Stimulated activated CD8-positive, alpha-beta memory T cell treated with anti-CD3 and anti-CD28 coated beads, Interleukin-7, amount 100 ng/mL, for 1 hour (primary cell): ENCODE measurements at places on chromosomes 2 and 18.
A peak's percentile ranks its signal among the peaks of the same experiment; 100 is the strongest.

DNA sequence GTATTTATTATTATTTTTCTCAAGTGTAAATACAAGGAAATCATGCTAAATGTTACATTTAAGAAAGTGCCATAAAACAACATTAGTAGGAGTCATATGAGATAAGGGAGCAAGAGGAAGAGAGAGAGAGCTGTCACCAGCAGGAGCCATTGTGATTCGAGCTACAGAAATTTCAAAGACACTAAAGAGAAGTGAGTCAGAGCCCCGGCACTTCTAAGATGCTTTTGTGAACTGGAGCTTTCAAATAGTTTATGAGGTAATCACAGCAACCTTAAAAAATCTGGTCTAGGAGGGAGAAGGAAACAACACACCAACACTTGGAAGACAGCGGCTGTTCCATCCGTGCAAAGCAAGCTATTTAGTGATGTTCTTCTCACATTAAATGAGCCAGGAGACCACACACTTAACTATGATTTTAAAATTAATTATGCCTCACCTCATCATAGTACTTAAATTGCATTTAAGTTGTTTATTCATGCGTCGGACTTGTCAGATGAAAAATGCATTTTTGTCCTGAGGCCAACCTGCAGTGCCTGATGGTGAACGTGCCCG, 382.7 kb upstream of the SALL3 start:
- DNase-seq, result no peak

GRCh38 chr2:12032975-12033374, 286.5 kb downstream of the LPIN1 start:
- DNase-seq, result no peak

GRCh38 chr2:71938659-71939587, 208.7 kb downstream of the CYP26B1 start:
- no peak for DNase-seq

GRCh38 chr2:71282493-71282892, 49.1 kb upstream of the ZNF638 start:
- DNase-seq, result no peak

- DNase-seq, result no peak
Observed at GRCh38 chr2:96895746-96896651, 26.1 kb upstream of the SEMA4C start.

DNA sequence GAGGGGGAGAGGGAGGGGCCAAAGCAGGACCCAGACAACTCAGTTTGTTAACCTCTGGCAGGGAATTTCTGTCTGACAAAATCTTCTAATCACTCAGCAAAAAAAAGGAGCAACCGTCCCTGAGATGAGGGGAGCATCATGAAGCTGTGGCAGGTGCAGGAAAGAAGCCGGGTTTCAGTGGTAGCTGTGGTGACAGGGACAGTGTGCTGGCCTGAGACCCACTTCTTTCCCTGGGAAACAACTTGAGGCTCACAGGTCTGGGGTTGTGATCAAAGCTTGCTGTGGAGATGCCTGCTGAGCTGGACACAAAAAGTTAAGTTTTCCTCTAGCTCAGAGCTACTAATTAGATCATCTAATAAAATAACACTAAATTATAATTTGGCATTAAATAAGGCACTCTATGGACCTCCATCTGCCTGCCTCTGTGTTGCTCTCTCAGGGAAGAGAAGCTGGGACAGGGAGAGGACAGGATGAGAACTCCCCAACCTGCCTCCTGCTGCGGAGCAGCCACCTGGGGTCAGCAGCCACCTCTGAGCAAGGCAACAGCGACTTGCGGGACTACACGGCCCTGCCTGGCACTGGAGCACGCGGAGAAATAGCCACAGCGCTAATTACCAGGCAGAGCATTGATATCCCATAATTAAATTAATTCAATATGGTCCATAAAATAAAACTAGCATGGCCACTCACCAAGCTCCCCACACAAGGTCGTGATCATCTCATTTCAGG, 104.6 kb upstream of the TEX51 start:
- DNase-seq, result no peak

DNA sequence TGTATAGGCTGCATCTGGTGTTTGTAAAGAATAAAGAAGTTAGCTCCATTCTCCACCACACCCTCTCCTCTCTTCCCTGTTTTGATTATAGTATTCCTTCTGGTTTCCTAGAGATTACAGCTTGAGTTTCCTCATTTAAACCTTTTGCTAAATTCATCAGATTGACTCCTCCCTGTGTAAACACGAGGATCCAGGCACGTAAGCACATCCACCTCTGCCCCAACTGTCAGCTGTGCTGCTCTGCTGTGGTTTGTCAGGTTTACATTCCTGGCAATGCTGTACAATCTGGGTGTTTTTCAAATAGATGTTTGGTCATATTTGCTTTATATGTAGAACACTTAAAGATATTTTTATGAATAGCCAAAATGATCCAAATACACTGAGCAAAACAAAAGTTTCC, 302.8 kb downstream of the PTGR3 start:
- DNase-seq, result no peak

DNA sequence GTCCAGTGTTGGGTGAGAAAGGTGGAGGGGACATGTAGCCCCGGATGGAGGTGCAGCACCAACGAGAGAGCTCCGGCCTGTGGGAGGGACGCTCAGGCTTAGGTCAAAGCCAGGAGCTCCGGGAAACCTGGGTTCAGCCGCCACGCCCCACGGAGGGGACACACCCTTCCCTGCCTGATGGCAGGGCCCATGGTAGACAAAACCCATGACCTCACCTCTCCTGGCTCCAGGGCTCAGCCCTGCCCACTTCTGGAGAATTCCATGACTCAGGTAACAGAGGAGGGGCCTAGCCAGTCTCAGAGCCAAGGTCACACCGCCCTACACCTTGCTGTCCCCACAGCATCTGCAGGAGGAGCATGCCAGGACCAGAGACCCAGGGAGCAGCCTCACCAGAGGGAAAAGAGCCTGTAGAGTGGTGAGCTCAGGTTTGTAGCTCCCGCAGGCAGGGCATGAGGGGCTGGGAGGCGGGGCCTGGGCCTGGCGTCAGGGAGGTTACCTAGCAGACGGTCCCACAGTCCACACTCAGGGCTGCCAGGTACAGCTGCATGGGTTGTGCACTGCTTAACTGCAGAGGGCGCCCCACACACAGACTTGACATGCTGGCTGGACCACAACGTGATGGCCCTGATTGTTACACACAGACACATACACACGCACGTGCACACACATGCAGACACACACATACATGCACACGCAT, 70.8 kb upstream of the SMAD7 start:
- DNase-seq, result no peak

DNA sequence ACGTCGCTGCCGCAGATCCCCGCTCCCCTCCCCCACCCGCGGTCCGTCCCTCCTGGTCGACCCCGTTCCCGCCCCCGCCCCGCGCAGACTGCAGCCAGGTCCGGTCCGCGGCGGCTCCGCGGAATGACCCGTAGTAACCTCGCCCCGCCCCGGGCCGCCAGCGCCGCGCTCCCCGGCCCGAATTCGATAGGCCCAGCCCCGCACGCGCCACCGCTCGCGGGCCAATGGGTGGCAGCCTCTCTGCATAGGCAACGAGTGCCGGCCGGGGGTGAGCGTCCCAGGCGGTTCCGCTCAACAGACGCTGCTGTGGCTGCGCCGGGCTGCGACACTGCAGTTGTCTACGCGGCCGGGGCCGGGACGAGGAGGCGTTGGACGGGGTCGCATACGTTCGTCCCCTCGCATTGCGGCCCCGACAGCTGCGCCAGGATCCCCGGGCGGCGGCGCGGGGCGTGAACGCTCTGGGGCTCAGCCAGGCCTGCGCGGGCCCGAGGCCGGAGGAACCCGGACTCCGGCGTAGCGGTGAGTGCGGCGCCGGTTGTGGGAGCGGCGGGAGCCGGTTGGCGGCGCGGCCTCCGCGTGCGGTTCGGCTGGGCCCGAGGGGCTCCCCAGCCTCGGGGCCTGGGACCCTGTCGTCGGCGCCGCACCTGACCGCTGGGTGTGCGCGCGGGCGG, at the start of gene ACSL3:
TSS of gene ACSL3 (plus strand) at position 297 of the 671 bp plus-strand sequence. CDS start 47,737 bp downstream, outside the sequence.
- DNase-seq, result peak; percentile 73

DNA sequence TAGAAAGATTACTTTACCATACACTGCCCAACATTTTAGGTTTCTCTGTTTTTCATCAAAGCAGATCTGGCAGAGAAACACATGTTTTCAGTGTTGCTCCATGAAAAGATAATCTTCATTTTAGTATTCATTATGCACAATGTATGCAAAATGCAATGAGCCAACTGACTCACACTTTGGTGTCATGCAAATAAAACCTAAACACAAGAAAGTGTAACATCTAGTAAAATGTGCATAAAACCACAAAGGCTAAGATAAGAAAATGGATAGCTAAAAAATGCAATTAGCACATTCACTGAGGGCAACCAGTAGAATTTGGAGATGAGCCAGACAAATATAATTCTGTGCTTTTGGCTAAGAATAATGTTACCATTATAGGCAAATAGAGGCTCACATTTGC, 203.5 kb upstream of the UBE2E3 start:
- no peak for DNase-seq

DNA sequence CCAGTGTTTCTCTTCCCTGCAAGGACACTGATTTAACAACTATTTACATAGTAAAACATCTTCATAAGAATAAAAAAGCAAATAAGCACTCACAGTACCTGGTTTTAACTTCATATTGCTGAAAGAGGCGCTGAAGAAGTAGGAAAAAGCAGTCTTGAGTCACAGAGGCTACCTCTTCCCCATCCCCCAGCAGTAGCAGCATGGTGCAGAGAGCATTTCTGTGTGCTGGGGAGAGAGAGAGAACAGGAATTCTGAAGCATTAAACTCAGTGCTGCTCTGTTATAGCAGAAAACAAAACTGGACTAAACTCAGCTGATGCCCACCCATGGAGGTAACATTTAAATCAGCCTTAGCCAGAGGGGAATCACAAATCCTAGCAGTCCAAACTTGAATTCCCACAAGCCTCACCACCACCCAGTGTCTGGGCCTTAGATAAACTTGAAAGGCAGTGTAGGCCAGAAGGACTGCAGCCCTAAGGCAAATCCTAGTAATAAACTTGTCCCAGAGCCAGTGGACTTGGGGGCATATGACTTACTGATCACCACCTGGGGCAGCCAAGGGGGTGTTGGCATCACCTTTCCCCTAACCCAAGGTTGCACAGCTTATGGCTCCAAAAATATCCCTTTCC, 321.8 kb upstream of the CWC22 start:
- DNase-seq, result no peak

DNA sequence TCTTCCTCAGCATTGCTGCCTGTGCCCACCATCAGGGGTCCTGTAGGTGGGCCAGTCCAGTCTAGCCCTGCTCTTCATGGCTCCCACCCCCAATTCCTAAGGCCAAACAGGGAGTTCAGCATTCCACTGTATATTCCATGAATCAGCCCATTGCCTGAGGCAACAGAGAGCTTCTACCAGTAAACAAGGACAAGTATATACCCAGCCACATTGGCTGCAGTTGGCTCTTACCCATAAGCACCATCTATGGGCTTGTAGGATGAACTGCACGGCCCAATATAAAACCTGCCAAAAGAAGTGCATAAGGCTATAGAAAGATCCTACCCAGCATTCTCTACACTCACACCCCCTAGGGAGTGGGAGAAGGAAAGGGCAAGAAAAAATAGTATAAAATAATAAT, 95.1 kb upstream of the SALL3 start:
- no peak for DNase-seq
